ENCODE measurements at places on chromosomes 11 and 22. TPM values are rescaled to one million over a fixed set of nuclear protein-coding genes. Genes with fewer than 3 reads are reported as not detected.

GRCh38 chr22:19905347-19906276 is 36.0 kb upstream of the COMT start:
- no peak for DNase-seq
- no peaks in the 10 kb centered on the region for H3K36me3 ChIP-seq
- no peak overlapping the region for H3K27ac ChIP-seq
- H3K4me3 ChIP-seq = no peak overlapping the region

GRCh38 chr11:68399916-68400315 is 60.6 kb upstream of the PPP6R3 start:
- DNase-seq = no peak
- no peaks in the 10 kb centered on the region for H3K27me3 ChIP-seq
- H3K27ac ChIP-seq = no peak overlapping the region

- no peaks in the 10 kb centered on the region for H3K27me3 ChIP-seq
- no peak overlapping the region for H3K27ac ChIP-seq
- no peaks in the 10 kb centered on the region for H3K36me3 ChIP-seq
- peak; percentile 4 for DNase-seq
- H3K4me3 ChIP-seq = no peak overlapping the region
- peaks cover 20% of the 10 kb centered on the region for H3K4me1 ChIP-seq
Measured at GRCh38 chr11:19658344-19658743, 54.3 kb upstream of the NAV2 start.

GRCh38 chr11:64694821-64695365 is 28.1 kb downstream of the NRXN2 start:
- no peak overlapping the region for H3K4me3 ChIP-seq
- no peak for DNase-seq
- H3K27me3 ChIP-seq = peaks cover 61% of the 10 kb centered on the region
- H3K36me3 ChIP-seq = no peaks in the 10 kb centered on the region
- H3K27ac ChIP-seq = no peak overlapping the region
- no peaks in the 10 kb centered on the region for H3K4me1 ChIP-seq

- H3K4me1 ChIP-seq = peaks cover 12% of the 10 kb centered on the region
- no peaks in the 10 kb centered on the region for H3K36me3 ChIP-seq
- H3K4me3 ChIP-seq = no peak overlapping the region
- H3K27ac ChIP-seq = no peak overlapping the region
Measured at GRCh38 chr22:46449116-46449691, 88.2 kb downstream of the CELSR1 start.

DNA sequence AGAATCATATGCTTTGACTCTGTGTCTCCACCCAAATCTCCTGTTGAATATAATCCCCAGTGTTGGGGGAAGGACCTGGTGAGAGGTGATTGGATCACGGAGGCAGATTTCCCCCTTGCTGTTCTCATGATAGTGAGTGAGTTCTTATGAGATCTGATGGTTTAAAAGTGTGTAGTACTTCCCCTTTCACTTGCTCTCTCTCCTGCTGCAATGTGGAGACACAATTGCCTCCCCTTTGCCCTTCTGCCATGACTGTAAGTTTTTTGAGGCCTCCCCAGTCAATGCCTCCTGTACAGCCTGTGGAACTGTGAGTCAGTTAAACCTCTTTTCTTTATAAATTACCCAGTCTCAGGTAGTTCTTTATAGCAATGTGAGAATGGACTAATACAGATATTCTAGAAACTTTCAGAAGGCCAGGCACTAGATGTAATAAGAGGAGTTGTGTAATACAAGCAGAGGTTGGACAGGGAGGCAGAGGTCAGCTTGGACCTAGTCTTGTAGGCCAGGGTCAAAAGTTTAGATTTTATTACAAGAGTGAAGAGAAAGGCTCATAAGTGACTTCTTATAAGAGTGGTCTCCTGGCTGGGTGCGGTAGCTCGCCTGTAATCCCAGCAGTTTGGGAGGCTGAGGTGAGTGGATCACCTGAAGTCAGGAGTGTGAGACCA is 9.3 kb upstream of the SERPING1 start:
- H3K4me3 ChIP-seq = no peak overlapping the region
- H3K4me1 ChIP-seq = no peaks in the 10 kb centered on the region
- H3K36me3 ChIP-seq = no peaks in the 10 kb centered on the region
- peaks cover 10% of the 10 kb centered on the region for H3K27me3 ChIP-seq

DNA sequence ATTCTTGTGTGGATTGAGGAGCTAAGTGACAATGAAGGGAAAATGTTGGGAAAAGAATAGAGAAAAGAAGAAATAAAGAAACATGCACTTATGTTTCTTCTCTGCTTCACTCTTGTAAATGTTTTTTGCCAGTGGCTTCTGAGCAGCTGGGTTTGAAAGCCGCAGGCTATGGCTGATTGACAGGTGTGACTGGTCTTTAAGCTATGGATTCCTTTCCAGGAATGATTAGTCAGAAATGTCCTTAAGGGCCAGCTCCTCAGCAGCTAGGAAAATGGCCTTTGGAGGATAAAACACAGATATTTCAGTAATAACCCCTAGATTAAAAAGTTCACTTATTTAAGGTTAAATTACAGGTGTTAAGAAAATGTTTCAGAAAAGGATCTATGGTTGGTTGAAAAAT is 6.5 kb upstream of the USP28 start:
- no peak overlapping the region for H3K27ac ChIP-seq
- H3K27me3 ChIP-seq = no peaks in the 10 kb centered on the region
- H3K4me1 ChIP-seq = peaks cover 5% of the 10 kb centered on the region
- no peak overlapping the region for H3K4me3 ChIP-seq
- peak; percentile 75 for DNase-seq
- H3K36me3 ChIP-seq = no peaks in the 10 kb centered on the region

DNA sequence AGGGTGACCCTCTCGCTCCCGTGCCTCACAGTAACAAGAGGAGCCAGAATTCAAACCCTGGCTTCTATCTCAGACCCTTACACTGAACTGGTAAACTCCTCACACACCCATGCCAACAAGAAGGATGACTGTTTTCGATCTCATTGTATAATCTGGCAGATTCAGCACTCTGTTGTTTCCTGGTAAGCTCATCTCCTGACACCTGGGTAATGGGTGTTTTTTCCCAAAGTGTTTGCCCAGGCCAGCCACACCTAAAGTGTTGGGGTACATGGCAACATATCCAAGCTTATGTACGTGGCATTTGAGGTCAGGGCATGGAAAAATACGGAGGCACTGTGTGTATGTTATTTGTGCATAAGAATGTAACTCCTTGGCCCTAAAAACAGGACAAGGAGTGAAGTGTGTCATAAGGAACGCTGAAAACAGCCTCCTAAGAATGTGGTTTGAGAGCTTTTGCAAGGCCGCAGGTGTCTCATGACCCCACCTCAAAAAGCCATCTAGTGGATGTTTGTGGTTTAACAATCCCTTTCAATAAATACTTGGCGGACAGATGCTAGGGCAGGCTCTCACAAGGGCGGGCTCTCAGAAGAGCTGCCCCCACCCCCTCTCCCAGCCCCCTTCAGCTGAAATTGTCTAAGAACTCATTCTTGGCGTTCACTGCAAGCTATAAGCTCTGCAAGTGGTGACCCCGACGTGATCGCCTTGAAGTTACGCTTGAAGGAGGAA is at the start of gene MS4A15:
MS4A15 (plus strand) TSS at position 561 of the 726 bp plus-strand sequence. CDS start 6,867 bp downstream, outside the sequence.
- no peak within 1 kb of the TSS for H3K27ac ChIP-seq
- H3K27me3 ChIP-seq = peaks cover 65% of the 10 kb centered on the region
- no peaks in the 10 kb centered on the region for H3K36me3 ChIP-seq
- no peak within 1 kb of the TSS for H3K4me3 ChIP-seq
- no peaks in the 10 kb centered on the region for H3K4me1 ChIP-seq

DNA sequence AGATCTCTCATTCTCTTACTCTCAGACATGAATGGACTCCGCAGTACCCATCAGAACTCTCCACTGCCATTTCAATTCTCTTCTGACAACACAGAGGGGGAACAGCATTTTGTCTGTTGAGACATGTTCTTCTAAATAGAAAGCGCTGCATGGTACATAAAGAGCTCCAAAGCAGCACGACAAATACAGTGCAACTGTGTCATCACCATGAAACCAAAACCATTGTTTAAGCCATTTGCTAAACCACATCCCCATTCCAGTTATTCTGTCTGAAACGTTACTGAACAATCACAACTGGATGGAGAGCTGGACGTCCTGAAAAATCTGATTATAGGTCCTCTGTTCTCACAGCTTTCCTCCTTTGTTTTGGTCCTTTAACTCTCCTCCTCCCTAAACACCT is 17.9 kb upstream of the TENM4 start:
- H3K27ac ChIP-seq = no peak overlapping the region
- H3K36me3 ChIP-seq = no peaks in the 10 kb centered on the region
- DNase-seq = no peak
- no peak overlapping the region for H3K4me3 ChIP-seq

- no peaks in the 10 kb centered on the region for H3K27me3 ChIP-seq
- H3K36me3 ChIP-seq = no peaks in the 10 kb centered on the region
- no peak overlapping the region for H3K27ac ChIP-seq
- DNase-seq = no peak
Measured at GRCh38 chr22:29883775-29884097, 762 bp downstream of the MTMR3 start.

- no peaks in the 10 kb centered on the region for H3K27me3 ChIP-seq
- no peak overlapping the region for H3K27ac ChIP-seq
- peaks cover 12% of the 10 kb centered on the region for H3K4me1 ChIP-seq
- no peaks in the 10 kb centered on the region for H3K36me3 ChIP-seq
- no peak overlapping the region for H3K4me3 ChIP-seq
Measured at GRCh38 chr11:10844356-10844755, 13.5 kb downstream of the ZBED5 start.

Gene CEP126
- total RNA-seq = 2.5 TPM

Gene INPPL1
- total RNA-seq = 100 TPM

Gene ANO5
- not detected for total RNA-seq

Gene ELP4
- total RNA-seq = 19.4 TPM
